ENCODE measurements at places on chromosomes 12 and 14.

DNA sequence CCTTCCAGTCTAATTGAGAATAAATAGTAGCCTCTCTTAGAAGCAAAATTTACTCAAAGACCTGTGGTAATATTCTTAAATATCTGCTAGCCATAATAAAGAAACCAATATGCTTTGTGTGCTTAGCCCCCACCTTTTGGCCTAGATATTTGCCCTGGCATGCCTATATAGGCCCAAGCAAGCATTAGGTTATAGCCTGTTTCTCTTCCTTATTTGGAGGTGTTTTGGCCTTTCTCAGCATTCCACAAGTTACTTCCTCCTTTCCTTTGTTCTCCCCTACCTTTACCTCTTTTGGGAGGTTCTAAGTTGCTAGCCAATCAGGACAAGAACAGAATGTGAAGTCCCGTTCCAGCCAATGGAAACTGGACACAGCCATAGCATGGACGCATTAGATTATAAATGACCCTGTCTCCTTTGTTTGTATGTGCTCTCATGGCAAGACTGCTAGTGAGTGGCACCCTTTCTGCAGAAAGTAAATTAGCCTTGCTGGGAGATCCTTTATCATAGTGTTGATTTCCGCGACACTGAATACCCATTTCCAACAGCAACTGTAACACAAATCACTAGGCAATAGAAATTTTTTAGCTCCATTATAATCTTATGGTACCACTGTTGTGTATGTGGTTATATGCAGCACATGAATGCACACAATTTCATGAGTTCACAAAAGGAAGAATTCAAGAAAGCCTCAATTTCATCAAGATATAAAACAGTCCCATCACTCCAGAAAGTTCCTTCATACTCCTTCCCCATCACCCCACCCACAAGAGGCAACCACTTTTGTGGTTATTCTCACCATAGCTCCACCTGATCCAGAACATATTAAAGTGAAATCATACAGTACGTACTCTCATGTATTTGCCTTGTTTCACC lies 37.6 kb downstream of the CEP83 start:
- no peak for DNase-seq

- no peak for DNase-seq
Measured at GRCh38 chr12:69388371-69388770, 28.8 kb downstream of the YEATS4 start.

GRCh38 chr12:91608542-91608941 lies 425.9 kb upstream of the DCN start:
- no peak for DNase-seq

DNA sequence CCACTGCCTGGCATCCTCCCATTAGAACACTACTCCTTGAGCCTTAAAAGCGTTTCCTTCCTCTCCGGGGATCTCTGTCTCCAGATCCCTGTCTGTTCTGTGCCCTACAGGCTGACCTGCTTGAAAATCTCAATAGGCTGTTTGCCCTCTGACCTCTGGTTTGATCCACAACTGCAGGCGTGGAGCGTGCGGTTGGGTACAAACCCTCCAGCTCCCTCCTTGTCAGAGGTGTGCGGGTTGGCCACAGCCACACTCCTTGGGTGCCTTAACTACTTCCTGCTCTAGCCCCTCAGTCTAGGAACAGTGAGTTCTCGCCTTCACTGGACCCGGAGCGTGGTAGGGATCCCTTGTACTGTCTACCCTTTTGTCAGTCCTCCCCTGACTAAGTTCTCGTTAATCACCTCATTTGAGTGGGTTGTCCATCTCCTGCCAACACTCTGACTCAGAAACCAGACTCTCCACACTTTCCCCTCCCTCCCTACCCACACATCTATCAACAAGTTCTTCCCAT lies 33.1 kb downstream of the CMKLR1 start:
- no peak for DNase-seq

- DNase-seq, result no peak
Measured at GRCh38 chr14:71638523-71639196, 293.6 kb upstream of the RGS6 start.

- DNase-seq, result no peak
Measured at GRCh38 chr14:85106506-85106905, 423.4 kb upstream of the FLRT2 start.

GRCh38 chr12:41442896-41443295 lies 254.8 kb downstream of the PDZRN4 start:
- no peak for DNase-seq

DNA sequence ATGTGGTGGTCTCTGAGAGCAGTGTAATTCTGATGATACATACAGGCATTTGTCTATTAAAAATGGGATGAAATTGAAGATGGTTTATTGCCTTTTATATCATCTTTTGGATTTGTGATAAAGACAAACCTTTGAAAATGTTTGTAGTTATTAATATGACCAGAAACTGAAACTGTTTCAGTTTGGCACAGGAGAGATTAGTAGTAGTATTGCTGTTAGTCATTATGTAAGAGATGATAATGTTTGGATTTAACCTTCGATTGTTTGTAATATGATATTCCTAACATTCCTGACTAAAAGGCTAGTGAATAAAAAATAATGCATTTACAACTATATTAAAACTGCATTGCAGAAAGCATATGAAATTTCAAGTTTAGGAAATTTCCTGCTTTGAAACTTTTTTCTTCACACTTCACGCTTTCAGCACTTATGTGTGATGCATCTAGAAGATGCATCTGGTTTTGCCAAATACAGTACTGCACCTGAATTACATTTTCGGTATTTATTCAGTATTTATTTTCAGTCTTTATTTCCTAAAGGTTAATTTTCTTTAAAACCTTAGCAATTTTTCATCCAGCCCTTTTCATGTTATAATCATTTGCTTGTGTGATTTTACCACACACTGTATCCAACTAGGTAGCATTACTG lies 25.5 kb downstream of the ADIPOR2 start:
- no peak for DNase-seq

DNA sequence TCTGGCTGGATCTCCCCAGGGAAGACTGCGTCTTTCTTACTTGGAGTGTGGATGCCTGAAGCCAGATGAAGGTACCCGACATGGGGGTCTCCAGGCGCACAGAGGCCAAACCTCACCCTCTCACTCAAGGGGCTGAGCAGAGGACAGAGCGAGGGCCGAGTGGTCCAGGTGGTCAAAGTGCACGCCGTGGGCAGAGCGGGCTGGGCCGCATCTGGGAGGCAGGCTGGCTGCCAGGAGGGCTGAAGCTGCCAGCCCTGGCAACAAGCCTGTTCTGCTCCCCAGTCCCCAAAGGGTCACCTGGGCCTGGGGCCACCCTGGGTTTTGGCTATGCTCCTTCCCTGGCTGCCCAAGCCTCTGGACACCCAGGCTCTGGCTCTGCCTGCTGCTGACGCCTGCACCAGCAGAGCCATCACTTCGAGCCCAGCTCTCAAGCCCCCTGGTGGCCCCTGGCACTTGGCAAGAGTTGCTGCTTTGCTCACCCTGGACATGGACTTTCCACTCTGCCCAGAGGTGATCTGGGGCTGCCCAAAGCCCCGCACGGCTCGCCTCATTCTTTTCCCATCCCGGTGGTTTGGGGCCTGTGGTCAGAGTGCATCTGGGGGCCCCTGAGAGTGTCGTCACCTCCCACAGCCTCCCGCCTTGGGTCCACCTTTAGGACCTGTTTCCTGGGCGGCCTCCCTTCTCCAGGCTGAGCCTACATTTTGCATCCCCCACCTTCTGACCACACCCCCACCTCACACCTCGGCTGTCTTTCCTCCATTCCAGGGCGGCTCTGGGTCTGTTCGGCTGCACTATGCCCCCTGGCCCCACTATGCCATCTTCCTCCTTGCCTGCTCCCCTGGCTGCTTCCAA lies 2.8 kb downstream of the ADSS1 start:
- no peak for DNase-seq

GRCh38 chr14:23137192-23137812 lies 18.2 kb upstream of the CEBPE start:
- DNase-seq, result no peak

GRCh38 chr14:99621948-99622347 lies 17.9 kb upstream of the CCDC85C start:
- no peak for DNase-seq

GRCh38 chr14:103512701-103513611 lies 9.7 kb downstream of the CKB start:
- DNase-seq, result no peak

DNA sequence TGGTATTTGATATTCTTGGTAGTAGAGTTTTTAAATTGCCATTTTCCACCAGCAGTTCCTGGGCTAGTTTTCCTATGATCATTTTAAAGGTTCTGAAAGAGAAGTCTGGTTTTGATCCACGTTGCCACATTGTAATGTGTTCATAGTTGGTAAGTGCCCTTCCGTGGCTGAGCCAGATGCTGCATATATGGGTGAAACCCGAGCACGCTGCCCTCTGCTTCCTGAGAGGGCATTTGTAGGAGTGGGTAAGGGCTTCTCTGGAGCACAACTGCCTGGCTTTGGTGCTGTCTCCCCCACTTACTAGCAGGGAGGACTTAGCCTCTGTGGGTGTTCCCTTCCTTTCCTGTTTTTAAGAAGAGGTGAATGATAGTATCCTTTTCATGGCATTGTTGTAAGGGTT lies 7.1 kb downstream of the SNRNP35 start:
- DNase-seq, result no peak

DNA sequence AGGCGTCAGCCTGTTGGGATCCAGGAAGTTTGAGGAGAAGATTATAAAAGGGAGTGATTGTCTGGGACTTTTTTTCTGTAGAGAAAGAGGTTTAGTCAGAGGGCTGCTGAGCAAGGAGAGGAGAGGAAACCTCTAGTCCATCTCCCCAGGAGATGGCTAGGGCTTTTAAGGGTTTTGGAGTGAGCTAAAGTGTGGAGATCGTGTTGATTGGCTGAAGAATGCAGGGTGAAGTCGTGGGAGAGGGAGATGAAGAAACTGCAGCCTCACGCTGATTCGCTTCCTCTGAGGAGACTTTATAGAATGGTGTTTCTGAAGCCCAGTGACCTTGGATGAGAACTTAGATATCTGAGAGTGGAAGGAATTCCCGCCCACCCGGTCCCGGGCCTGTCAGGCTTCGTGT lies 193.7 kb upstream of the PWP1 start:
- DNase-seq, result no peak

- DNase-seq, result no peak
Measured at GRCh38 chr14:101221549-101222160, 318.1 kb upstream of the RTL1 start.

- no peak for DNase-seq
Measured at GRCh38 chr12:91093341-91093740, 18.0 kb downstream of the LUM start.

DNA sequence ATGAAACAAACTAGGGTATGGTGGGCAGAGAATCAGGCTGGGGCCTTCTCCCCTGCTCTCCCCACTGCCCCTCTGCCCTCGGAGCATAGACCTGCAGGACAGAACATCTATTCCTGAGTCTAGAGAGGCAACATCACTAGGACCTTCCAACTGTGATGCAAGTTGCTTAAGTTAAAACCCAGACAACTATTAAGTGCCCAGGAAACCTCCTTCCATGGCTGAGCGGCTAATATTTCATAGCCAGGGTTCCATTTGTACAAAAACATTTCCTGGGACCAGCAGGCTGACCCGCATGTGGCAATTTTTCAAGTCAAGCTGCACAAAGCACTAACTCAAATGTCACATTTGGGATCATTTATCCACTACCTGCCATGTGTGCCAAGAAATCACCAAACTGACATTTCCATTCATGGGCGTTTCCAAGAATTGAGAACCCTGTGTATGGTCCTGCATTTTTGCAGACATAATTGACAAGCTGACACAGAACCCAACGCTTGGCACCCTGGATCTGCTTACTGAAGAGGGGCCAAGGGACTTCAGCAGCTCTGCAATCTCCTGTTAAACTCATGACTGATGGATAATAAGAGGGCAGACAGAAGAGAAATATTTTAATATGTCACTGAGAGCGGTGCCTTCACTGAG lies 32.7 kb downstream of the NT5DC3 start:
- no peak for DNase-seq

- no peak for DNase-seq
Measured at GRCh38 chr14:44352201-44352600, 154.9 kb downstream of the FSCB start.

Measured in right hindlimb (tissue), 1 donor.